ENCODE measurements at places on chromosomes 13 and 19.

GRCh38 chr13:99363391-99363790, 56.2 kb upstream of the GPR183 start:
- DNase-seq = no peak

GRCh38 chr13:33722216-33722915, 95.6 kb upstream of the RFC3 start:
- no peak for DNase-seq

GRCh38 chr19:35740108-35740422, 2.2 kb downstream of the IGFLR1 start:
- no peak for DNase-seq

DNA sequence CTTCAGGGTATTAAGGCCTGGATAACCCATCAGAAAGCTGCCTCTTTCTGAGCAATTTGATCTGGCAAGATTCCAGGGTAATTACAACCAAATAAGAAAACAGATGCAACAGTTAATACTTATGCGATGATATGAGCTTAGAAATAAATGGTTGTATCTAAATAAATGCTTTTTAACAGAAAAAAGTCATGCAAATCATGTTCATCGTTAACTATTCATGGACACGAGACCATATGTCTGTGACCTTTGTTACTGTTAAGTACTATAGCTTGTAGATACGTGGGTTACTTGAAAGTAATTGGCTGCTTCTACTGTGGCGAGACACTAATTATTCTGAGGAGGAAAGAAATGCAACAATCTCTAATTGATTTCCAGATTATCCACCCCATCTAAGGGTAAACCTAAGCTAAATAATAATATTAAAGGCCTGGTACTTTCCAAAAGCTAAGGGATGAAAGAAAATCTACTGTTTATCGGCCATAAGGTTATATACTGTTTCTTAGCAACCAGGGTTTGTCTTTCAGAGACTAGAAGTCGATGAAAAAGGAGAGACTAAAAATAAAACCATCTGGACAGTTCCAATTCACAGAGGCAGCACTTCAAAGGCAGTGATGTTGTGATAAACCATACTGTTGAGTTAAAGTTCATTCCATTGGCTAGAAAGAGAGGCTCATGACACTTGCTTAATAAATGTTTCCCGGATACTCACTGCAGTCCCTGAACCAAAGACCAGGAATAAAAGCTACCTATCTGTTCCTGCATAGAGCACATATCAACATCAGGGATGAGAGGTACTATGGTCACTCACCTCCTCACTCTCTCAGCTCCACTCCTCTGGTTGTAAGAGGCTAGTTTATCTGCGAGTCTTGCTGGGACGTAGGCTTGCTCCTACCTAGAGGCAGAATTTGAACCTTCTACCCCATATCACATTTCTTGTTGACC, 1.5 kb downstream of the EPSTI1 start:
- DNase-seq = no peak

- no peak for DNase-seq
These were observed 43.5 kb upstream of the PCCA start for GRCh38 chr13:100045355-100045754.

- no peak for DNase-seq
These were observed at the start of gene FXYD5 for GRCh38 chr19:35154525-35155406. TSS of gene FXYD5 (plus strand) at chr19:35154735. CDS start at chr19:35155551, 816 bp downstream.

Data from neural crest cell (in vitro differentiated cells).